Activated CD8-positive, alpha-beta memory T cell treated with anti-CD3 and anti-CD28 coated beads for 1 hour (primary cell): ENCODE measurements at places on chromosomes 7 and 10.

DNA sequence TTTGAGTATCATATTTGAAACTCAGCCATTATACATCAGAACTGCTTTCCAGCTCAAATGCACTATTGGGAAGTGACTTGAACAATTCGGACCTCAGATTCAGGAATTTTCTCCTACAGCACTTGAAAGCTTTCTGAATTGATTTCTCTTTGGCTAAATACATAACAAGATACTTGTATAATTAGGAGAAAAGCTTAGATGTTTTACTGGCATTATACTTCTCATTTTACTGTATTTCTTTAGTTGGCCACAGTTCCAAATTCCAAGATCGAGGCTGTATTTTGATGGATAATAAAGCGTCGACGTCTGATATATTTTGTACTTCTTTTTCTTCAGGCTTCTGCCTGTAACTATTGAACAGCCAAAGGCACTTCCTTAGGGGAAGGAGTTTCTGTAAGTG lies 26.7 kb upstream of the LYZL2 start:
- no peak for DNase-seq

GRCh38 chr10:11679946-11680345 lies 62.2 kb upstream of the ECHDC3 start:
- no peak for DNase-seq

- no peak for DNase-seq
These were observed 34.8 kb downstream of the MTURN start for GRCh38 chr7:30169579-30169978.

GRCh38 chr7:99112097-99112496 lies 31.8 kb downstream of the SMURF1 start:
- DNase-seq: no peak
